ENCODE measurements at places on chromosomes 1 and 21.

DNA sequence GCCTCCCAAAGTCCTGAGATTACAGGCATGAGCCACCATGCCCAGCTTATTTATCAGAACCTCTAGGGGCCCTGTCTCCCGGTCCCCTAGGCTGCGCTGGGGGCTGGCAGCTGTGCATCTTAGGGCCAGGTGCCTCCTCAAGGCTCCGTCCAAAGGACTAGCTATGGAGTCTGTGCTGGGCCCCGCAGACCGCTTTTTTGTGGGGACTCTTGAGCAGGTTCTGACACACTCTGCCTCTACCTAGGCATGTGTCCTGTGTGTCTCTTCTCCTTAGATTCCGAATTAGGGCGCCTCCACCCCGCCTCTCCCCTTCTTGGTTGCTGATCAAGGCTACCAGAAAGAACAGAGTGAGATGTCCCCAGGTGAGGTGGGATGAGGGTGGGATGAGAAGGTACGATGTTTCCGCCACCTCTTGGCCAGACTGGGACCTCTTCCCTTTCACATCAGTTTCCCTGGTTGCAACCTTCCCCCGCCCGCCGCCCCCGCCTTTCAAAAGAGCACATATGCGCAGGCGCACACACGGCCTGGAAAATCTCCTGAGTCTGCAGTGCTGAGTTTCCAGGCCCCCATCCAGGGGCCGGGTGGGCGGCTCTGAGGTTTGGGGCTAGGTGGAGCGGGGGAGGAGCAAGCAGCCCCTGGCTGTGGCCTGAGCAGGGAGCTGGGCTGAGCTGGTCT, 5.0 kb upstream of the PTPN7 start:
- peak; percentile 86 for DNase-seq

DNA sequence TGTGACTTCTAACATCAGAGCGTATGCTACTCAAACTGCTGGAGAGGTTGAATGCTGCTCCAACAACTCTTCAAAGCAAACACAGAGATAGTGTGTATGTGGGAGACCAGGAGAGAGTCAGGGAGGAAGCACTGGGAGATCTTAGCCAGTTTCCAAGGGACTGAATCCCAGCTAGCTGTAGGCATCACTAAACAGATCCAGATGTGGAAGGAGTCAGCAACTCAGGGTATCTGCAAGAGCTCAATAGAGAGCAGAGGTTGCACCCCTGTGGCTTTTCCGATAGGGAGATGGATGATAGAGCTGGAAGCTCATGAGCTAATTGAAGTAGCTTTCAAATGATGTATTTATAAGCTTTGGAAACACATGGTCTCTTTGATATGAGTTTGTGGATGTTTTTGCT, 168.9 kb upstream of the HOOK1 start:
- no peak for DNase-seq

DNA sequence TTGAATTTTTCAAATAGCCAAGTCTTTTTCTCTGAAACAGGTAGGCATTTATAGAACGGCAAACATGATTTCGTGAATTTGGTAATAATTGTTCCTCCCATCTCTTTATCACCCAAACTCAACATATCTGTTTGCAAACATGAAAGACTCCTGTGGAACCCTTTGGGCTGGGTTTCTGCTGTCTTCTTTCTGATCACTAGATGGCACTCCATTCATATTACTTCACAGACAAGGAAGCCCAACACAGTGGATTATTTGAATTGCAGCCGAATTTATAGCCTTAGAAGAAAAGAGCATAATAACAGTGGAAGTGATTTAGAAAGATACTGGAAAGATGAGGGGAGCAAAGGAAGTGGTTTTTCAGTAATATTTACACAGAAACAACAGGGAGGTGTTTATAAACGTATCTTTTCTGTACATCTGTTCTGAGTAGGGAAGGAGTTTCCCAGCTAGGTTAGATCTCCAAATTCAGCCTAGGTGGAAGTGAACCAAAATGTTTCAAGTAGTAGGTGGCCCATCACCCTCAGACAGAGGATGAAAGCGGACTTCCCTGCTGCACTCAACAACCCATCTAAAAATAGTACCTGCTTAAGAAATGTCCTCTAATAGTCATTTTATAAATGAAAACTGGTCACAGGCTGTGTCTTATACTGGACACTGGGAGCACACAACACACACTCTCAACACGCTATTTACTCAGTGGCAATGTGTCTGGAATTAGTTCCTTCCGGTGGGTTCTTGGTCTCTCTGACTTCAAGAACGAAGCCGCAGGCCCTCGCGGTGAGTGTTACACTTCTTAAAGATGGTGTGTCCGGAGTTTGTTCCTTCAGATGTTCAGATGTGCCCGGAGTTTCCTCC, 67.6 kb downstream of the MAP3K21 start:
- DNase-seq = peak; percentile 9

DNA sequence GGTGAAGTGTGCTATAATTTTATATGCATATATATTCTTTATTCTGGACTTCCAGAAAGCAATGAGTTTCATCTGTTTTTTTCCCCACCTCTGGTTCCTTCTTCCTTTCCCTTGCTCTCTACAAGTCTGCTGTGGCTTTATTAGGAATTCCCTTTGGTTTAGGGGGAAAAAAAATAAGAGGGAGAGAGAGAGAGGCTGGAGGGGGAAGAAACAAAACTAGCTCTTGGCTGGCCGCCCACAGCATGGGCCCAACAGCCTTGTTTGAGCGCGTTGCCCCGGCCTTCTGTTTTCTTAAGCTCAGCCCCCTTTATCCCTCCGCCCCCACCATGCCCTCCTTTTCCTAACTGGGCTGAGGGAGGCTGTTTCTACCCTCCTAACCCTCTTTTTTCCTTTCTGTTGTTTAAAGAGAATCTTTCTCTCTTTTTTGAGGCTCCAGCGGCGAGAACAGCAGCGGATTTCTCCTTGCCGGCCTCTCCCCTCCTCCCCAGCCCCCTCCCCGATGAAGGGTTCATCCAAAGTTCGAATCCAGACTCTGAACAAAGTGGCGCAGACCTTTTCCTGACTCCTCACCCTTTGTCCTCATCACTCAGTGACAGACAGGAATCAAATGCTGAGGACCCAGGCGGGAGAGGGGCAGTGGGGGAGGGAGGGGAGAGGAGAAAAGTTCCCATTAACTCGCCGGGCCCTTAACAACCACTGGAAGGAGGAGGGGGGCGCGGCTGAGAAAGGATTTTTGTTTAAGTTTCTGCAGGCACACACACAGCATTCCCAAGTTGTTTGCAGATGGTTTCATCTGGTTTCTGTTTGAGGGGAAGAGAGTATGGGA, 29.7 kb downstream of the PBX1 start:
- no peak for DNase-seq

DNA sequence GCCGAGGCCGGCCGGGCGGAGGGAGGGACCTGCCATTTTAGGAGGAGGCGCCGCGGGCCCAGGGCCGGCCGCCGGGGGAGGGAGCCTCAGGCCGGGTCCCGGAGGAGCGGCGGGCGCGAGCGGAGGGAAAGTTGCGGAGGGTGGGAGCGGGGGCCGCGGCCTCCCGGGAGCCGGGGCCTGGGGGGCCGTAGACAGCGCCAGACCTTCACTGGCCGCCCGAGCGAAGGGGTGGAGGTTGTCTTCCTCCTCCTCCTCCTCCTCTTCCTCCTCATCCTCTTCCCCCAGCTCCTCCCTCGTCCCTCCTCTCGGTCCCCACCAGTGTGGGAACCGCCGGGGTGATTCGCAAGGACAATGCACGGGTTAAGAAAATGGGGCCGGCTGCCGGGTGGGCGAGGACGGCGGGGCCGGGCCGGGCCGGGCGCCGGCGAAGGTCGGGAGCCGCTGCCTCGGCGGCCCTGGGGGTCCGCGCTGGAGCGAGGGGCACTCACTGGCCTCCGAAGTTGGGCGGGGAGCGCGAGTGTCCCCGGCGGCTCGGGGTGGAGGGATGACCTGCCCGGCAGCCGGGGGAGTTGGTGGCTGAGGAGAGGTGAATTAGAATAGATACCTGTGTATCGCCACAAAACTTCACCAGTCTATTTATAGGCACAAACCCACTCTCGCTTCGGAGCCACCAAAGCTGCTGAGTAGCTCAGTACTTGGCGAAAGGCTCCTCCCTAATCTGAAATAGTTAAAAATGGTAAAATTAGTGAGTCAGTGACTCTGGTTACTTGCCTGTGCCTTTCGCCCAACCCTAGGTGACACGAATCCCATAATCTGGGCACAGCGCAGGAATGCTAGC, 1.3 kb downstream of the DYRK1A start:
- DNase-seq = peak; percentile 55

DNA sequence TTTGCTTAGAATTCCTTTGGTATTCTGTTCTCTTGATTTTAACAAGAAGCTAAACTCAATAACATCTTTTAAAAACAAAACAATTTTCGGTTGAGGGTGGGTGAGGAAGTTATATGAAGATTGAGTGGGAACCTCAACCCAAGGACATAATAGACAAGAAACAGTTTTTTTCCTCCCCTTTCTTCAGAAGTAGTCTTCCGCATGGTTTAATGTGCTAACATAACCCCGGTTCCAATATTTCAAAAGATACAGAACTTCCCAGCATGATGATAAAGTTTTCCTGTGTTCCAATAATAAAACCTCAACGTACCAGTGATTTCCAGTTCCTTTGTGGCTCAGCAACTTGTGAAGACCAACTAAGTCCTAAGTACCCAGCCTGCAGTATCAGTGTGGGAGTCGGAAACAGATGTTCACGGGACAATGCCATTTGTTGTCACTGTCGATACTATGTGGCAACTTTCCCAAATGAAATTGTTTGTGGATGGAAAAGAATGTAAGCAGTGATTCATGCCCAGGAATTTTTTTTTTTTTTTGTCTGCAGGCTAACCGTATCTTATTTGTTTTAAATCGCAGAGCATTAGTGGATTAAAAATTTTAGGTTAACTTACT, 48.5 kb downstream of the NR5A2 start:
- DNase-seq = no peak

DNA sequence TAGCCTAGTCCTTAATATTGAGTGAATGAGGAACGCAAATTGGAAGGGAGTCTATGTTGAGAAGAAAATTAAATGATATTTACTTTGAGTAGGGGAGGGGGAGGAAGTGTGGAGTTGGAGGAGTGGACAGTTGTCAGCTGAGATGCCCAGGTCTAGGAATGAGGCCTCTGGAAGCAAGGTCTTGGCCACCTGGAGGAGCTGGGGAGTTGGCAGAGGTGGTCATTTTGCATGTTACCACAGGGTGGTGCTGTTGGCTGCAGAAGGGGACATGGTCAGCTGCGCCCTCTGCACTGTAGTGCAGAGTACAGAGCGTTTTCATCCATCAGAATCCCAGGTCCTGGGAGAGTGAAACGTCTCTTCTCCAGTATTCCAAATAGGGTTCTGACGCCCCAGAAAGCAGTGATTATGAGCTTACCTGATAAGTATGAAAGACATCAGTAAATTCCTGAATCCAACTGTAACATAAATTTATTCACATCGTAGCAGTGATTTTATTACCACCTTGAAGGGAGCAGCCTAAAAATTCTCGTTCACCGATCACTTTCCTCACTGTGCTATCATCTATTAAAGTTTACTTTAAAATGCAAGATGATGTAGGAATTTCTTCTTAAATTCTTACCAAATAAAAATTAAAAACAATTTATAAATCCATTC, 13.8 kb downstream of the PARK7 start:
- peak; percentile 40 for DNase-seq

DNA sequence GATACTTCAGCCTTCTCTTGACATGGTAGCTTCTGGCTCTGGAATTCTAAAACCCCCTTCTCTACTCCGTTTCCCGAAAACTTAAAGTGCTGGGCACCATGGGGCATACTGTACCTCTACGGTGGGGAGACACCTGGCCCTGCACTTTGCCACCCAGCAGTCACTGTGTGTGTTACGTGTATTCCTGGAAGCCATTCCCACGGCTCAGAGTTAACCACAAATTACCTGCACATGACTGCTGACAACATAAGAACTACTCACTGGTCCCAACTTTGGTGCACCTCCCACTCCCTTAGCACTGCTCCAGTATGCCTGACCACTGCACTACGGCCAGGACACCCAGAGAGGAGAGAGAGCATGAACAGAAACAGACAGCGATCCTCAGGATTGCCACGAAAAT, 29.4 kb upstream of the TMPRSS2 start:
- no peak for DNase-seq

GRCh38 chr1:24964811-24965570, 34.9 kb upstream of the RUNX3 start:
- DNase-seq = peak; percentile 97

DNA sequence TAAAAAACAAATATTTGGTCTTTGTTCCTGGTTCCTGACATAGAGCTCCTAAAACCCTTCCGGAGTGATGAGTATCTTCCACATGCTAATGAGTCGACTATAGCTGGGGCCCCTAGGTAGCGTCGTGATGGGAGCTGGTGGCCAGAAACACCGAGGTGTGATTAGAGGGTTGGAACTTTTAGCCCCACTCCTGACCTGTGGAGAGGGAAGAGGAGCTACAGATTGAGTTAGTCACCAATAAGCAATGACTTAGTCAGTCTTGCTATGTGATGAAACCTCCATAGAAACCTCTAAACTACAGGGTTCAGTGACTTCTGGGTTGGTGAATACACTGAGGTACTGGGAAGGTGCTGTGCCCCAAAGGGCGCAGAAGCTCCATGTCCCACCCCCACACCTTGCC, 30.1 kb upstream of the PLD5 start:
- DNase-seq = no peak

Measured in stimulated activated CD4-positive, alpha-beta T cell treated with anti-CD3 and anti-CD28 coated beads, Interleukin-15, amount 100 ng/mL, for 24 hours (primary cell).